ENCODE measurements at places on chromosomes 16 and 17.

- DNase-seq: no peak
Measured at GRCh38 chr17:65753348-65753747, 191.9 kb upstream of the AXIN2 start.

- DNase-seq: no peak
Measured at GRCh38 chr17:41717408-41718286, 5.5 kb downstream of the GAST start.

DNA sequence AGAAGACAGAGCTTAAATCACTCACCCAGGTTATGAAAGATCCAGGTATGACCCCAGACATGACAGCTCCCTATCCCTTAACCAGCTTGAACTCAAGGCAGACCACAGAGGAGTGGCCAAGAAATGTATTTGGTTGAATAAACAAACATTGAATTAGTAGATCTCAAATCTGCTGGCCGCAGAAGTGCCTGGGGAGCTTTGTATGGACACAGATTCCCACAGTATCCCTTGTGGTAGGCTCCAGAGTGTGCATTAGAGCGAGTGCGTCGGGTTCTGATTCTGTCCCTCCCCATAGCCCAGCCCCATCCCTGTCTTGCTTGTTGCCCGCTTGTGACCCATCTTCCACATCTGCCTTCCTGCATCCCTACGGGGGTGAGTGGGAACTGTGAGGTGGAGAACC, 118.8 kb upstream of the FOXF1 start:
- no peak for DNase-seq

DNA sequence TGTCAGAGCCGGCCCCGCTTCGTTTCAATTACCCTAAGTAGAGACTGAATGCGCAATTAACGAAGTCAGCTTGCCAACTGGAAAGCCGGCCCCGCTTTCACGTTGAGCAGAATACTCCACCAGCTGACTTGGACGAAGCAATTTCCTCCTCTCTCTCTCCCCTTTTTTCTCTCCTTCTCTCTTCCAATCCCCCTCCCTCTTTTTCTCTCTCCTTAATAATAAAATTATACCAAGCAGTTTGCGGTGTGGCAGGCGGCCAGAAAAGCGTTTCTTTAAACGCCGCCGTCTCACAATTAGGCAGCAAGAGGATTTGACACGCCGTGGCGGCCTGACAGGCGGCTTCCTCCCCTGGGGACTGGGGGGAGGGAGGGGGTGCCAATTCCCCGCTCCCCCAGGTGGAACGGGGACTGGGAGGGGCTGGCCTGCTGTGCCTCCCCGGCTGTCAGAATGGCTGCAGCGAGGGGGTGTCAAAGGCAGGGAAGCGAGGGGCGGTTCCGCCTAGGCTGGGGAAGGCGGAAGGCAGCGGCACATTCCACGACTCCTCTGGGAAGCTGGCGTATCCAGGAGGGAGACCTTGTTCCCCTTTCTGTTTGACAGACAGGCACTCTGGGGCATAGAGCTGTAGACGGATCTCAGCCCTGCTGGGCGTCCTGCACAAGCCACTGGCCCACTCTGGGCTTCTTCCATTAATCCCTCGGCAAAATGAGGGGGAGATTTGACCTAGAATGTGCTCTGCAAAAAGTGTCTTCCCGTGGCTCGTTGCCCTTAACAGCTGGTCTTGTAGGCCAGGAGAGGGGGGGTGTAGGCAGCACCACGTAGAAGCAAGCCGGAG, 52.7 kb downstream of the SREBF1 start:
- DNase-seq: peak; percentile 20

- DNase-seq: no peak
Measured at GRCh38 chr16:24394341-24394740, 138.2 kb downstream of the CACNG3 start.

DNA sequence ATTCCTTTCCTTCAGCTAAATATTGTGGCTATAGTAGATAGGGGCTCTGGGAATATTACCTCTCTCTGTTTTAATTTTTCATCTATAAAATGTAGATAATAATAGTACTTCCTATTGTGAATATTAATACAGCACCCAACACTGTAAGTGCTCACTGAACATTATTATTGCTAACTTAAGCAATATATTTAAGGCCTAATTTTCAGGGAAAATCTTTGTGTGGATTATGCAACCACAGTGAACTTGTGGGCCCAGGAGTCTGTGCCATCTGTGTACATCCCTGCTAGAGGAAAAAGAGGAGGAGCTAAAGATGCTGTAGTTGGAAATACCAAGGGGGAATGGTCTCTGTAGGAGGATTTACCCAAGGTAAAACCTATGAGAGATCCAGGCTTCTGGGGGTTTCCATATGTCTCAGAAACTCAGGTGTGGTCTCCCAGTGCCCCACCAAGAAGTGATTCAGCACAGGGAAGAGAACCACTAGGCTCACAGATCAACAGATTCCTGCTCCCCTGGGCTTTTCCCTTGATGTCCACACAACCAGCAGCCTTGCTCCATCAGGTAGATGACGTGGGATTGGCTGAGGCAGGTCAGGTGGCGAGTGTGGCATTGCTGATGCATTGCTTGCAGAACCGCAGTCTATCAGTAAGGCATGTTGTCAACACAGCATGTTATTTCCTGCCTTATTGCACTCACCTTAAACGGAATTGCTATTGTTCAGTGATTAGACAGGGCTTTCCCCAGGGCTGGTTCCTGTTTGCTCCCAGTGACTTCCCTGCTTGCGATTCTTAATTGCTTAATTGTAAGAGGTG, 1.6 kb upstream of the N4BP1 start:
- peak; percentile 62 for DNase-seq

- no peak for DNase-seq
Measured at GRCh38 chr16:48540222-48540900, 69.6 kb downstream of the N4BP1 start.

DNA sequence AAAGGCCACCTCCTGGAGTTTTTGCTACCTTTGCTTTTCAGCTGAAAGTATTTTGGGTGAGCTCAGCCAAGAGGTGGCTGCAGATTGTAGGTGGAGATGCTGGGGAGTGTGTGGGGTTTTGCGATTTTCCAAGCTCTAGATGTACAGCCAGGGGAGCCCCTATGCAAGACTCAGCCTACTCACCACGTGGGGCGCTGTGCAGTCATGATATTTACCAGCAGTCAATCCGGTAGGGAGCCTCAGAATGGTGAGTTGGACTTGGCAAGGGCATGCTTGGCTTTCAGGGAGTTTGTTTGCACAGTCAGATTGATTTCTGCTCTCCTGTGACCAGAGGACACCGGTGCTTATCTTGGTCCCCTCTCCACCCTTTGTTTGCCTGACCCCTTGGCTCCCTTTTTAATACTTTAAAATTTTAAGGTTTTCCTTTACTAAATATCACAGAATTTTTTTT, 175.3 kb downstream of the UTP18 start:
- peak; percentile 40 for DNase-seq

DNA sequence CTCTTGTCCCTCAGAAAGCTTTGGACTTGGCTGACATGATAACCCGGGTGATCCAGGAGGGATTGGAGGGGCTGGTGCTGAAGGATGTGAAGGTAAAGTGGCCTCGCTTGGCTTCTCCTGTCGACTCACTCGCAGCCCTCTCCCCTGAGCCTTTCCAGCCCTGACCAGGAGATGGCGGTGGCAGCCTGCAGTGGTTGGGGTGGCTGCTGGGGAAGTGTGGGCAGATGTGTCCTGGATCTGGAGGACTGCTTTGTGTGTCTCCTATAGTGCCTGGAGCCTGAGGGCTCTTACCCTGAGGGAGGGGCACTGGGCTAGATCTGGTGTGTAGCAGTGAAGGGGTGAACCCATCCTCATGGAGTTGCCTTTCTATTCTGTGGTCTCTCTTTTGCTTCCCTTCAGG, 17.9 kb downstream of the LIG3 start:
- peak; percentile 75 for DNase-seq

- no peak for DNase-seq
Measured at GRCh38 chr17:7328840-7329373, at the start of gene NEURL4. TSS of gene NEURL4 (minus strand) at chr17:7329335. CDS start at chr17:7329312, 23 bp downstream.

GRCh38 chr17:59427425-59427921, 96.0 kb downstream of the YPEL2 start:
- peak; percentile 34 for DNase-seq

DNA sequence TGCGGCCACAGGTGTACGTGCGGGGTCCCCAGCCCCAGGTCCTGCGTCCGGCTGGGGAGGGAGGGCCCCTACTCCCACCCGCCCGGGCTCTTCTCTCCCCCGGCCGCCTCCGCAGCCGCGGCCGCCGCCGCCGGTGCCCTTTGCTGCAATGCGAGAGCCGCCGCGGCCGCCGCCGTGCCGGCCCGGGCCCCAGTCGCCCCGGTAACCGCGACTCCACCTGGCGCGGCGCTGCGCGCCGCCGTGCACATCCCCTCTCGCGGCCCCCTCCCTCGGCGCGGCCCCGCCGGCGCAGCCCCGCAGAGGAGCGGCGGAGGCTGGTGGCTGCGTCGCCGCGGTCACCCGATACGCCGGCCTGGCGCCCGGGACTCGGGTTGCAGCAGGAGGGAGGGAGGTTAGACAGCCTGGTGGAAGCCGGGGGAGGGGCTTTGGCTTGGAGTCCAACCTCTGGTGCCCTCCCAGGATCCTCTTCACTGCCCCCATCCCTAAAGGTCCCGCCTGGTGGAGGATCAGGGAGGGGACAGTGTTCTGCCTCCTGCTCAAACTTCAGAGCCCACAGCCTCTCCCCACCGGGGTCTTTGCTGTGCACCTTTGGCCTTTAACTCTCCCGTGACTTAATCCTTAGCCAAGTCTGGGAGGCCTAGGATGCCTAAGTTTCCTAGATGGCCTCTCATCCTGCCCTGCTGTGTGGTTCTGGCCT, 32.9 kb downstream of the SRCIN1 start:
- DNase-seq: peak; percentile 13

DNA sequence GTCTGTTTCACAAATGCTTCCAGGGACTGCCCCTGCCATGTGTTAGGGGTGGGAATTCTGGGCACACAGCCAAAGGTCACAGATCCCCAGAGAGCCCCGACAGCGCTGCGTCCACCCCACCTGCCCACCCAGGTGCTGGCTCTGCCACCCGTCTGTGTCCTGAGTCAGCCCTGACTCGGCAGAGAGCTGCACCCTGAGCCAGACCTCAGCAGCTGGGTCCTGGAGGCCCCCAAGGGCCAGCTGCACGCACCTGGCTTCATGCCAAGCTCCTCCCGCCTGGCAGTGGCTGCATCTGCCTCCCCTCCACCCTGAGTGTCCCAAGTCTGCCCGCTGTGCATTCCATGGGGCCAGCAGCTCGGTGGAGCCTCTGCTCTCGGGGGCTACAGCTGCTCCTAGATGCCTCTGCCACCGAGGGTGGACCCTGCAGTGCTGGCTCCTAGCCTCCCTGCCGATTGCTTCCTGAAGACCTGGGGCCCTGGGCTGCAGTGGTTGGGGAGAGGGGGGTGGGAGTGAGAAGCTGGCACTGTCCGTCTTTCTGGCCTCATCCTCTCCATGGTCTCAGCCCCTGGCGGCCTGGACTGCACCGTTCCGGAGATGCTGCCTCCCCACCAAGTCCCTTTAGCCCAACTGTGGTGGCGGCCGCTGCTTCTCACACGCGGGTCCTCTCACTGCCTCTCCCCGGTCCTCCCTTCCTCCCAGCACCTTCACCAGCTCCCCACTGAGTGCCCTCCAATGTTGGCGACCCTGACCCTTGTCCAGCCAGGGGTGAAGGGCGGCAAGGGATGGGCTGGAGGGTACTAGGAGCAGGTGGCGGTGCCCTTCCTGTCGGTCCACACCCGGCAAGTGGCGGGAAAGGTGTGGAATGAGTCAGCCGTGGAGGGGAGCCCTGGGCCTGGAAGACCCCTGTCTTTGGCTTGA, 3.0 kb downstream of the SECTM1 start:
- no peak for DNase-seq

DNA sequence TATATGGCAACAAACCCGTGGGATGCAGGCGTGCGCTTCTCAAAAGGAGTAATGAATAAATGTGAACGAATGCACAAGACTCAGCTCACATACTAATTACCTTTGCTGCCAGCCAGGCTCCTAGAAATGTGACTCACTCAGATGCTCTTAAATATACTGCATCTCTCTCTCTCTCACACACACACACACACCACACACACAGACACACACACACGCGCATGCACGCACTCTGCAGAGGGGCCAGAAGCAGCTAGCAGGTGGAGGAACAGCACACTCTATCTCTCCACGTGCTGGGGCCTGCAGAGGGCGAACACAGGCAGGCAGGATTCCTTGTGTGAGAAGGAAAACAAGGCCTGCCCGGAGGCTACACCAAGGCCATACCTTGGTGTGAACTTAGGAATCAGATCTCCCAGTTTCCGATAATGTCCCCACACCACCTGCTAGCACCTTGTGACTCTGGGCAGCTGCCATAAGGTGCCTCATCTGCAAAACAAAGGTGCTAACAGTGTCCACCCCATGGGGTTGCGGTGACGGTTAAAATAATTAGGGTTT, 5.3 kb downstream of the GPRC5B start:
- no peak for DNase-seq

GRCh38 chr17:40075201-40075941, 12.6 kb downstream of the THRA start:
- DNase-seq: peak; percentile 66

GRCh38 chr16:27408012-27408601, 6.1 kb downstream of the IL21R start:
- no peak for DNase-seq

- DNase-seq: no peak
Measured at GRCh38 chr16:23174622-23175021, 7.9 kb upstream of the SCNN1G start.

DNA sequence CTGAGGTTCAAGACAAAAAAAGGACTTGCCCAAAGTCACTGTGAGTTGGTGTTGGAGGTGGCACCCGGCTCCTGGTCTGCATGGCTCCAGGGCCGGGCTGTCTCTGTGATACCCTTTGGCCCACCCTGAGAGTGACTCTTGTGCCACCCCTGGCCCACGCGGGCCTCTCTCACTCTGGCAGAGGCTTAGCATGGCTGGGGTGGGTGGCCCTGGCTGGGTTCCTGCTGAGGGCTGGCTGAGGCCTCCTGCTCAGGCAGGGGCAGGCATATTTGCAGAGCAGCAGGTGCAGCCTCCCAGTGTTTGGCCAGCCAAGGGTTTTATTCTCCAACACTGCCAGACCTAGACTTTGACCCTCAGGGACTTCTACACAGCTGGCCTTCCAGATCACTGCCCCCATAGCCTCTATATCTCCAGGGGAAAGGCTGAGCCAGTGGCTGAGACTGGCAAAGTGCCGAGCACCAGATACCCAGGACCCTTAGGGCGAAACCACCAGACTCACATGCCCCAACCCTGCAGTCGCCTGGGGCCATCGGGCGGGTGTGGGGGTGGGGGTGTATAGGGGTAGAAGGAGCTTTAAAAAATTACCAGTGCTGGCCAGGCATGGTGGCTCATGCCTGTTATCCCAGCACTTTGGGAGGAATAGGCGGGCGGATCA, 21.5 kb upstream of the ADGRG1 start:
- DNase-seq: no peak

DNA sequence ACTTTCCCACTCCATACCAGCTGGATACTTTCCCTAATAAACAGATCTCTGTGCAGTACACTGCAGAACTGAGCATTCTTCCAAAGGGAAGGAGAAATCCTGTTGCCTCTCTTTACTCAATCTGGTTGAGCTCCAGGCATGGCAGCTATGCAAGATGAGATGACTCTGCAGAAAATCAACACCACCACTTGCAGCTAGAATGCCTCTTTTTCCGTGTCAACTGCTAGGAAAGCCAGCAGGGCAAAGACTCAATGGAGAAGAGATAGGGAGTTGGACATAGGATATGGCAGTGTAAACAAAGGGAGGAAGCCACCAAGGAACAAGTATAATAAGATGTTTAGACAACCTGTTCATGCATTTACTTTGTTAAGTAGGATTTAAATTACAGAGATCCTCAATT, 40.4 kb upstream of the CORO6 start:
- no peak for DNase-seq

All from stimulated activated CD4-positive, alpha-beta T cell treated with anti-CD3 and anti-CD28 coated beads, Interleukin-4, amount 100 ng/mL, for 1 hour (primary cell).